ENCODE measurements at places on chromosomes 13 and 19.

DNA sequence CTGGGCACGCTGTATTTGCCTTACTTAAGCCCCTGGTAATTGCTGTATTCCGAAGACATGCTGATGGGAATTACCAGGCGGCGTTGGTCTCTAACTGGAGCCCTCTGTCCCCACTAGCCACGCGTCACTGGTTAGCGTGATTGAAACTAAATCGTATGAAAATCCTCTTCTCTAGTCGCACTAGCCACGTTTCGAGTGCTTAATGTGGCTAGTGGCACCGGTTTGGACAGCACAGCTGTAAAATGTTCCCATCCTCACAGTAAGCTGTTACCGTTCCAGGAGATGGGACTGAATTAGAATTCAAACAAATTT lies 676 bp downstream of the BRCA2 start:
- DNase-seq, result no peak

DNA sequence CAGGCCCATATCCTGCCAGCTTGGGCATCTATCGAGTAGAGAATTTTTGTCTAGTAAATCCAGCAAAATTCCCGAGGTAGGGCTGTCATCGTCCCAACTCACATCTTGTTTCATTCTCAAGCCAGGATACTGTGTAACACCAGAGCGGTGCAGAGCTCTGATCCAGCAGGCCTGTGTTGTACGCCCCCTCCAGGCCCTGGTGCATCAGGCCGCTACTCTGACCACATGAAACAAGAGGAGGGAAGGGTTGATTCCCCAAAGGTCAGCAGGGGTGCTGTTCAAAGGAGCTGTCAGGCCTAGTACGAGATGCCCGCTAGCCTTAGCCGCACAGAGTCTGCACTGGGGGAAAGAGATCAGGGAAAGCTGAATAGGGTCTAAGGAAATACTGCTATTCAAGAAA lies 276.0 kb downstream of the SLC7A1 start:
- no peak for DNase-seq

GRCh38 chr19:47353307-47353712 lies 4.2 kb downstream of the DHX34 start:
- no peak for DNase-seq

GRCh38 chr13:99980824-99981734 lies 505 bp upstream of the ZIC2 start:
- peak; percentile 73 for DNase-seq

GRCh38 chr19:39130337-39131254 lies 5.0 kb downstream of the PAK4 start:
- DNase-seq, result no peak

GRCh38 chr13:100209857-100210825 lies 121.2 kb downstream of the PCCA start:
- DNase-seq, result no peak

DNA sequence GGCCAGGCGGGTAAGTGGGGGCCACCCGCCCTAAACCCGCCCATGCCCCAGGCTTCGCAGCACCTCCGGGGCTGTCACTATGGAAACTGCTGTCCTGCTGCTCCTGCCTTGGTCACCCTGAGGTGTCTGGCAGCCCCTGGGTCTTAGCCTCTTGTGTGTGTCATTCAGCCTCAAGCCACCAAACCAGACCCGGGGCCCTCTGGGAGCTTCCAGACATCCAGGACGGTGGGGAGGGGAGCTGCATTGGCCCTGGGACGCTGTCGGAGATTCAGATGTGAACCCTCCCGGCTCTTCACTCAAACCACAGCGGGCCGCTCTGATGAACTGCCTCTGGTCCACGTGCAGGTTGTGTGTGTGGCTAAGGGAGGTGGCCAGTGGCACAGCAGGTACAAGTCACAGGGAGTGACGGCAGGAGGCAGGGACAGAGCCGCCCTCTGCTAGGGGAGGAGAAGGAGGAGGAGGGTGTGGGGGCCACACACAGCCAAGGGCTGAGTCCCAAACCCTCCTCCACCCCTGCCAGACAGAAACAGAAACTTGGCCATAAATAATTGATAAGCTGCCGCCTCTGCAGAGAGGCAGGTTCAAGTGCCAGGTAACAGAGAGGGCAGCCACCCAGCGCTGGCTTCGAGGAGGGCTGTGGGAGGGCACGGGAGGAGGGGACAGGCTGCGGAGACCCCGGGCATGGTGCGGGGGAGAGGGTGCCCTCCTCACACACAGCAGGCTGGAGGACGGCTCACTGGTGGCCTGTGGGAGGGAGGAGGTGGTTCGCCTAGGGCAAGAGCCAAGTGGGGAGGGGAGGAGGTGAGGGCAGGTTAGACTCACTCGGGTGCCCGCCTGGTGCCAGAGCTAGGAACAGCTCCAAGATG lies 8.0 kb downstream of the NANOS3 start:
- no peak for DNase-seq

- DNase-seq, result no peak
These were observed 5.0 kb upstream of the ADM5 start for GRCh38 chr19:49684251-49684982.

DNA sequence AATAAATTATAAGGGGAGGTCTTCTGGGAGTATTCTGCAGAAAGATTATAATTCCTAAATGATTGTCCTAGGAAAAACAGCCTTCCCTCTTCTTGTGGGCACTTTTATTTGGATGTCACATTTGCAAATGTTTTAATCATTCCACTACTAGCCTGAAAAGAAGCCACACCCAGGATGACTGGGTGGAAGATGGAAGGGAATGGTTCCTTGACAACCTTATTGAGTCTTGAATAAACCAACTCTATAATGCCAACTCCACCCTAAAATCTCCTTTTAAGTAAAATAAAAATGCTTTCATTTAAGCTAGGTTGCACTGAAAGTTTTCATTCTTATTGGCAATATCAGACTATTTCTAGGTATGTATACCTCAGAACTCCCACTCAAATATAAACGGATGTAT lies 494.6 kb downstream of the RFC3 start:
- DNase-seq, result no peak

- DNase-seq, result no peak
These were observed 119.5 kb downstream of the EFNB2 start for GRCh38 chr13:106415971-106416370.

DNA sequence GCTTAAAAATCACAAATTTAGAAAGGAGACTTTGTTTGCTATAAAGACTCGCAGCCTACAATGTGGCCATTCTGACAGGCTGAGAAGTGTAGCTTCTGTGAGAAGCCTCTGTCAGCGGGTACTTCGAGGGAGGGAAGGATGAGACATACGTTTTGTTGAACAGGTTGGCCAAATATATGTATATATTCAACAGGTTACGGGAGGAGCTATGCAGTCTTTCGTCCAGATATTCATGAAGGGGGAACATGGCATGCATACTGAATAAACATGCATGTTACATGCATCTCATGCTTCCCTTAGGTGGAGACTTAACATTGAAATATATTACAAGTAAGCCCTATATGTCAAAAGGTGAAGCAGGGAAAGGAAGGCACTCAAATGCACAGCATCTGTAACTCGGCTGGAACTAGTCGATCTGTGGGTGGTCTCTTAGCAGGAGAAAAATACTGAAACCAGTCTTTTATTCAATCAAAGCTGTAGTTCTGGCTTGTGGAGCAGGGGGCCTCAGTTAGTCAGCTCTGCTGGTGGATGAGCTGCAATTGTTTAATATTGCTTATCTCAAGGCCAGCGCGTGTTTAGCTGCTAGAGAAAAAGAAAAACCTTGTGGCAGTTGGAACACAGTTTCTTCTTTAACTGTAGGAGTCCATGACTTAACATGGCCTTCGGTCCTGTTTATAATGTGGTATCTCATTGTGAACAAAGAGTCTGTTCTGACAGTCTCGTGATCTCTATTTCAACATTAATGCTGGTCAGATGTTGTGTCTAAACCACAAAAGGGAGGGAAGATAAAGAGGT lies 94.3 kb downstream of the FAM216B start:
- DNase-seq, result no peak

- DNase-seq, result no peak
These were observed 414.6 kb downstream of the ITGBL1 start for GRCh38 chr13:101866889-101867581.

- DNase-seq, result no peak
These were observed 2.0 kb downstream of the NAA16 start for GRCh38 chr13:41313117-41313516.

- no peak for DNase-seq
These were observed 73.8 kb downstream of the GADD45B start for GRCh38 chr19:2549701-2550191.

DNA sequence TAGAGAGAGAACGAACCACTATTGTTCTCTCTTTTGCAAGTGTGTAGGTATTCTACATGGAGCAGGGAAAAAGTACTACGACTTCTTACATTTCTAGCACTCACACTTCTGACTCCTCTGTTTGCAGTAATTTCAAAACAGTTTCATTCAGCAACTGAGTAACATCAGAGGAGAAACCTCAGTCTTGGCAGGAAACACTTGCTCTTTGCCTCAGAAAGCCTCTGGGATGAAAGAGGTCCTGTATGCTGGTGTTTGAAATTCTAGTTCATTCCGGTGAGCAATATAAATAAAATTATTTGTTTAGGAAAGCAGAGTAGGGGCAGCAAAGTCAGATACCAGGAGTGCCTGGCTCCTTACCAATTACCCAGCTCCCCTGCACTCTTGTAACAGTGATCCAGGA lies 595.5 kb downstream of the TBC1D4 start:
- DNase-seq, result no peak

DNA sequence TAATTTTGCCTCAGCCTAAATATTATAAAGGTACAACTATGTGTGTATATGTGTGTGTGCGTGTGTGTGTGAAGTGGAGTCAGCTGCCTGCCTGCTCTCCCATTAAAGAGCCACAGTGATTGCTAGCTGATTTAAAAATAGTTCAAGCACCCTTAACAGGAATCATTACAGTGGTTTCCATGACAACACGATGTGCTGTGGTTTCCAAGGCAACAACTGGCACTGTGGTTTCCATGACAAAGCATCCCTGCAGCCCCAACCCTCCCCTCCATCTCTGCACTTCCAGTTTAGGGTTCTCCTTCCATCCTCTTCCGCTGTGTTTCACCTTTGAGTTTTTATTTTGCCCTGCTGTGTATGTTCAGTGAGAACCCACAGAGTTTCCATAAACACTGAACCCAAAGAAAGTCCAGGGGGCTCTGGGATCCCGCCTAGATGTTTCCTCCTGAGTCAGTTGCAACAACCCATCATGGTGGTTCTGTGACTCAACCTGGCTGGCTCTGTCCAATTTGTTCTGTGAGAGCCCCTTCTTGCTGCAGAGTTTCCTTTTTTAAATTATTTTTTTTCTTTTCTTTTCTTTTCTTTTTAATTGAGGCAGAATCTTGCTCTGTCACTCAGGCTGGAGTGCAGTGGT lies 7.1 kb upstream of the PNMA8A start:
- no peak for DNase-seq

DNA sequence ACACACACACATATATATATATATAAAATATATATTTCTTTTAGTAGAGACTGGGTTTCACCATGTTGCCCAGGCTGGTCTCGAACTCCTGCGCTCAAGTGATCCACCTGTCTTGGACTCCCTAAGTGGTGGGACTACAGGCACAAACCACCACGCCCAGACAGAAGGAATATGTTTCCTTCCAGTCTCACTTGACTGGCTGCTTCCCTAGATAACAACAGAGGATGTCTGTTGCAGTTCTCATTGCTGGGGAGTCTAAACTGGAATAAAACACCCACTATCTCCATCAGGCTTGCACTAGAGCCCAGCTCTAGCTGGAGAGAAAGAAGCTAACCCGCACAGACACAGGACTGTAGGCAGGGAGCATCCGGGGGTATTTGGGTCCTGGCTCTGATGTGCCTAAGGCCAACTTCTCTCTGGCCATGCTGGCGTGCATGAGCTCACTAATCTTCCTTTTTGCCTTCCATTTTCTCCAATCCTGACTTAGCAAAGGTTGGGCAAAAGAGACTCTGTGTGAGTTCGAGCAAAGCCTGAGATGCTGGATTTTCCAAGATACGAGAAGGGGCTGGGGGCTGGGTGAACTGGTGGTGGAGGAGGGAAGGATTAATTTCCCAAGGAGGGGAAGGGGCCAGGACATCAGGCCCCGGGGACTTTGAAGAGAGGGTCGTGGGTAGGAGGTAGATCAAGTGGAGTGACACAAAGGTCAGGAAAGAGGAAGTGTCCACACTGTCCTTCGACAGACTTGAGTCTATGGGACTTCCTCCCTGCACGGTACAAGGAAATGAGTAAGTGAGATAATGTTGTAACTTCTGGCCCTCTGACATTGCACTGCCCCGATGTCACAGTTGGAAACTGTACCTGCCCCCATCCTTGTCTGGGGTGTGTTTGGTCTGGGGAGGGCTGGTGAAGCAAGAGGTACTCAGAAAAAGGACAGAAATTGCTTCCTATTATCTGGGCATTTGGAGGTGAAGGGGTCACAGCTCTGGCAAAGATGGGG lies 22.5 kb upstream of the ALOX5AP start:
- DNase-seq, result no peak

Measured in DND-41 (cell line).